Activated CD4-positive, alpha-beta T cell treated with anti-CD3 and anti-CD28 coated beads, Interleukin-2, amount 50 U/mL, for 4 hours (primary cell): ENCODE measurements at places on chromosomes 12 and 14.

DNA sequence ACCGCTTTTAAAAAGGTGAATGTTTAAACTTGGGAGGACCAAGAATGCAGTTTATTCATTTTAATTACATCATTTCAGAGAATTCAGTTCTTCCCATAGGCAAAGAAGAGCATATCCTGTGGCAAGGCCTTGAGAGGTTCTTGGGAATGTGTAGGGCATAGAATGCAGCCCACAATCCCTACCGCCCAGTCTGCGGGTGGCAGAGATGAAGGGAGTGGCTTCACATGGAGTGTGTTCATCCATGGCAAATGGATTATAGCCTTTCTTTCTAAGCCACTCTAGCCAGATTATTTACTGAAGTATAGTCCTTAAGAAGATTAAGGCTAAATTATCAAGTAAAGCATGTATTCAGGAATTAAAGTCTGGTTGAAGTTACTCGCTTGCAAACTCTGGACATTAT, 97.4 kb downstream of the TSPAN8 start:
- no peak for DNase-seq

GRCh38 chr12:122825773-122826724, 9.2 kb upstream of the HIP1R start:
- DNase-seq, result no peak

GRCh38 chr14:66046591-66046990, 439.6 kb upstream of the CCDC196 start:
- DNase-seq, result no peak

DNA sequence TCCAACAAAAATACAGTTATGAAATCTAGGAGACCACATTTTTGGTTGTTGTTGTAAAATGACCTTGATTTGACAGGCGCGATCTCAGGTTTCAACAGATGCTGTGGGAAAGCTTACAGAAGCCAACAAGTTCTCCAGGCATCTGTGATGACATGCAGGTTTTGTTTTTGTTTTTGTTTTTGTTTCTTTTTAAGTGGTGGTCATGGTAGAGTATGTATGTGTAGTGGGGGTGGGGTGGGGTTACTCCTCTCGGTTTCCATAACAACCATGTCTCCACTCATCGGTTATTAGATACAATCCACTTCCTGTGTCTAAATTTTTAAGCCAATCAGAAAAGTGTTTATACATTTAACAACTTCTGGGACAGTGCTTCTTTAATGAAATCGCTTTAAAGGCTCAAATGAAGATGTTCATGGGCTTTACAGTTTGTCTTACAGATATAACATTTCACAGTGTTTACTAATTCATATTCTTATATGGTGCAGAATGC, 199.9 kb upstream of the FOXN3 start:
- no peak for DNase-seq

- DNase-seq, result no peak
Measured at GRCh38 chr14:68854421-68854820, 61.6 kb upstream of the ZFP36L1 start.

DNA sequence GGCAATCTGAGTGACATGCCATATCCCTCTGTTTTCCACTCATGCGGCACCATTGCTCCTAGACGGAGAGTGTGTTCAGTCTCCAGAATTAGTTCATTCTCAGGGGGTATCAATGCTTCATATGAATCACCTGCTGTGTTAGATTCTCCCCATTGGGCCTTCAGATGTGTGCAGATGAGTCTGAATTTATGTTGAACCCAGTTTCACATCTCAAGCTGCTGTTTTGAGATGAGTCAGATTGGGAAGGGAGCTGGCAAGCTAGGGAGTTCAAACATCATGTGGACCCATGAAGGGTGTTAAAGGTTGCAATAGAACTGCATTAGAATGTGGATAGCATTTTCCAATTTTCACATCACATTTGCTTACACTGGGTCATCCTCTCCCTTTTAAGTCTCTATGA, 46.9 kb upstream of the KCNA1 start:
- DNase-seq, result no peak

DNA sequence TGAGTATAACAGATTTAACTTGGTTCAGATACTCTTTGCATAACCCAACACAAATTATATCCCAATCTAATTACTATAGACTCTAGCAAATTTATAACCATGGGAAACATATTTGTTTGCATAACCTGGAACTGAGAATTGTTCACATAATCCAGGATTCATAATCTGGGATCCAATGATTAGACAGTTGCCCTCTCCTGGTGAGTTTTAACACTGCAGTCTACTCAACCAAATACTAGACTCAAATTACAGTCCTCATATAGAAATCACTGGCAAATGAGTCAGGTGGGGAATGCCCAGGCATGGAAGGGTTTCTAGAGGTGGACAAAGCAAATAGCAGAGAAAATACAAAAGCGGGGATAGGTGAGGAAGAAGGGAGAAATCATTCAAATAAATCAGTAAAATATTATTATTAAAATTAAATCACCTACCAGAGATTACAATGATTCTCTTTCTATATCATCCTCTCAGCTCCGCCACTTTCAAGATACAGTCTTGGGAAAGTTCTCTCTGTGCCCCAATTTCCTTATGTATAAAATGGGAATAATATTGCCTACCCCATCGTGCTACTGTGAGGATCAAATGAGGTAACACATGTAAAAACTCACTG, 9.4 kb downstream of the GCH1 start:
- peak; percentile 26 for DNase-seq

GRCh38 chr12:78938341-78939084, 73.9 kb downstream of the SYT1 start:
- no peak for DNase-seq

- no peak for DNase-seq
Measured at GRCh38 chr14:68466491-68466977, 326.3 kb downstream of the ZFP36L1 start.

- DNase-seq, result no peak
Measured at GRCh38 chr14:93940437-93940836, 13.3 kb downstream of the FAM181A start.

GRCh38 chr14:63867933-63868921, 15.4 kb downstream of the SYNE2 start:
- DNase-seq, result peak; percentile 17

- no peak for DNase-seq
Measured at GRCh38 chr14:65499138-65499537, 86.6 kb downstream of the FUT8 start.

DNA sequence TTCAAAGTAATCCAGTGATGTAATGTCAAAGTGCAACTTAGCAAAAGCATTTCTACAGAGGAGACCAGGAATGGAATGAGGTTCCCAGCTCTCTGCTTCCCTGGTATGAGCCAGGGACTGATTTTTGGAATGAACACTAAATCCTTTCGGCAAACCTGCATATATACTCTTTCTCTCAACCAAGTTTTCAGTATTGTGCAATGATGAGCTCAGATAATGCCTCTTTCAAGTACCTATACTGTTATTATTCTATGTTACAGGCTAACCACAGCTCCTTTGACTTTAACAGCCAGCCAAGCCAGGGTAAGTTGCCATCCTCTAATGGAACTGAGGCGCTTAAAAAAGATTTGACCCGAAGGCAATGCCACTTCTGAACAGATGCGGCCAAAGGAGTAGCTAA, 104.9 kb upstream of the FSCB start:
- DNase-seq, result no peak

GRCh38 chr14:48398675-48399282, 723.4 kb upstream of the MDGA2 start:
- no peak for DNase-seq

GRCh38 chr12:91387461-91388134, 205.0 kb upstream of the DCN start:
- DNase-seq, result no peak

DNA sequence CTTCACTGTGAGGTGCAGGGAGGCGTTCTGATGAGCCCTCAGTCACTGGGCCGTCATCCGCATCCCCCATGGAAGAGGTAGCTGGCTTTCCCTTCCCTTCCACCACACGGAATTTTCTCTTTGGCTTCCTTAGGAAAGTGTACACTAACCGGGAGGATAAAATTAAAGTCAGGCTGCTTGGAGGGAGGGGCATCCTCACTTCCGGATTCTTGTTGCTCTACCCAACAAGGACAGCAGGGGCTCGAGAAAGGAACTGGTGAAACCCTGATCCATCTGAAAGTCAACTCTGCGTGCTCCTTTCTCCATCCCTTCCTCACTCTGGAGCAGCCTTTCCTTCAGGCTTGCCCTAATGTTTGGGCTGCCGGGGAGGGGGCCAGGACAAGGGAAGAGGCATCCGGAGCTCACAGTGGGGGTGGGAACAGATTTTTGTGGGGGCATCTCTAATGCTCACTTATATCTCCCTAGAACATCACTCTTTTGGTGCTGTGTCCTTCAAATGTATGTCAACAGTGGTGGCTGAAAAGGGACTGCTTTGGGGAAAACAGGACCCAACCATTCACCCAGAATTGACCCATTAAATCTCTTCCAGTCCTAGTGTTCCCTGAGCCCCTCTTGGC, 101.4 kb upstream of the FKBP4 start:
- DNase-seq, result no peak

- no peak for DNase-seq
Measured at GRCh38 chr12:17511369-17511768, 578.6 kb downstream of the RERGL start.

DNA sequence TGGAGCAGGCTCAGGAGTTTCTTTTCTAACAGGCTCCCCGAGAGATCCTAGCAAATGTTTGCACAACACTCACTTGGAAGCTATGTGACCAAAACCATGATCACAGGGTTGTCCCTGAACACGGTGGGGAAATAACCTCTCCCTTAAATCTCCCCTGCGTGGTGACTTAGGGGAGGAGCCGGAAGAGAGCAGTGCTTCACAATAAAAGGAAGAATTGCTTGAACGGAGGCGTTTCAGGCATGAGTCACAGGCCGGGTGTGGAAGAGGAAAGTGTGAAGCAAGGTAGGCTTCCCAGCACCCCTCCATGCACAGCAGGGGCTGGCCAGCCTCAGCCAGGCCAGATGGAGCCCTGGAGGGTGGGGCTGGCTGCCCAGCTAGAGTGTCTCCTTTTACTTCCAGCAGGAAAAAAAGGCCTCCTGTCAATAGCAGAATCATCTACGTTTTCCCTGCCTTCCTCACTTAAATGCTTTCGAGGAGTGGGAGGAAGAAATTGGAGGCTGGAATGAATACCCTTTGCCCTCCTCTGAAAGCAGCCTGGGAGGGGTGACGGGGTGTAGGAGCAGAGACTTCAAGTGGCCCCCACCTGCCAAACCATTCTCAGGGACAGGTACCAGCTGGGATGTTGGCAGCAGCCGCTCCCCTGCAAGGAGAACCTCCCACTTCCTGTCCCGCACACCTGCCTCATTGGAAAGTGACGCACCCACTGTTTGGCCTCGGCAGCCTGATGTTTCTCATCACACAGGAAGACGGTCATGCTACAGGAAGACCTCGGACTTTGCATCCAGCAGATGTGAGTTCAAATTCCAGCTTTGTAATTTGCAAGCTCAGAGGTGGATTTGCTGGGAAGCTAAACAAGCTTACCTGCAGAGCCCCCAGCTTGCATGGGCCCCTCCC, 30.1 kb upstream of the PPP2R5C start:
- peak; percentile 88 for DNase-seq

DNA sequence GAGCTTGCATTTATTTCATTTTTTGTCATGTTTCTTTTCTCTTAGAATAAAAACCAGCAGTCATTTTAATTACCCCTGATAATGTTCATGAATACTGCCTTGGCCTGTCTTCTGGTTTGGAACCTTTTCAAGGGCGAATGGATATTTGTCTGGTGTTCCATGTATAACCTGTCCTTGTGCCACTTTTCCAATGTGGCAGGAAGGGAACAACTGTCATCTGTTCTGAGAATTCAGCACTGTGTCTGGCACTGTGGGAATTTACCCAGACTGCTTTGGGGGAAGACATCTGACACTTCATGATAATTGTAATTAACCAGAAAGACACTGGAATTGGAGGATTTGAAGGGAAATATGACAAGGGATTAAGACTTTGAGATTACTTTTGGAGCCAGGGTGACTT, 352.8 kb downstream of the APAF1 start:
- no peak for DNase-seq

DNA sequence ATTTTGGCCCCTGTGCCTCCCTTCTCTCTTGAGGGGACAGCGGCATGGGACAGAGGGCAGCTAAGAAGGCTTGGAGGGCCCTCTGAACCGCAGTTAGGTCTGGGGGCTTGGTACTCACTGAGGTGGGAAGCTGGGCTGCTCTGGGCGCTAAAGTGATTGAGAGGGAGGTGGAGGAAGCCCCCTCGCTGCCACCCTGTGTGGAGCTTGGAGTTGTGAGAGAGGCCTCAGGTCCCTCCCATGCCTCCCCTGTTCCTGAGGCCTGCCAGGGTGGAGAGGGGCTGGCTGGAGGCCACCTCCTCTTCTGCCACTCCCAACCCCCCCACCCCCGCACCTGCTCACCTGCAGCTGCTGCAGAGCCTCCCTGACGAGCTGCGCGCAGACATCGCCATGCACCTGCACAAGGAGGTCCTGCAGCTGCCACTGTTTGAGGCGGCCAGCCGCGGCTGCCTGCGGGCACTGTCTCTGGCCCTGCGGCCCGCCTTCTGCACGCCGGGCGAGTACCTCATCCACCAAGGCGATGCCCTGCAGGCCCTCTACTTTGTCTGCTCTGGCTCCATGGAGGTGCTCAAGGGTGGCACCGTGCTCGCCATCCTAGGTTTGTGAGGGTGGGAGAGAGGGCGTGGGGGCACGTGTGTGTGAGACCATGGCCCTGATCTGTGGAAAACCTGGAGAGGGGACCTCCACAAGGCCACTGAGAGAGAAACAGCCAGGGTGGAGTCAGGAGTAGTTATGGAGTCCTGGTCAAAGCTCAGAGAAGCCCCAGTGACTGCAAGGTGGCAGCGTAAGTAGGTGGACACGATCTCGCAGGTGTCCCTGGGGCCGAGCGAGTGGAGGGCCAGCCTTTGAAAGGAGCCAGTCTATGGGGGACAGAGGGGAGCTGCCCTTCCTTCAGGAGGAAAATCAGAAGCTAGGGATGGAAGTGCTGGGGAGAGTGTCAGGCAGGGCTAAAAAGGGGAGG, 11.2 kb downstream of the KCNH3 start:
- DNase-seq, result no peak

GRCh38 chr12:117506333-117506732, 144.9 kb upstream of the NOS1 start:
- no peak for DNase-seq

- DNase-seq, result no peak
Measured at GRCh38 chr14:29236848-29237247, 470.3 kb downstream of the FOXG1 start.

- no peak for DNase-seq
Measured at GRCh38 chr12:66905201-66905600, 226.3 kb upstream of the GRIP1 start.
